ENCODE measurements at places on chromosomes 13 and 19. TPM values are rescaled to one million over a fixed set of nuclear protein-coding genes. Genes with fewer than 3 reads are reported as not detected.

The CRX gene
- not detected for total RNA-seq

The ZNF331 gene
- total RNA-seq = 11.6 TPM

The SERPINE3 gene
- total RNA-seq = not detected

The LMO7 gene
- total RNA-seq = 36.3 TPM

The PLIN4 gene
- 4.1 TPM for total RNA-seq

The GYS1 gene
- total RNA-seq = 34.0 TPM

The MED16 gene
- 25.1 TPM for total RNA-seq

The ERICH4 gene
- total RNA-seq = not detected

The C19orf44 gene
- 5.2 TPM for total RNA-seq

The UQCRFS1 gene
- total RNA-seq = 33.2 TPM

The SIGLECL1 gene
- not detected for total RNA-seq

The RFPL4AL1 gene
- not detected for total RNA-seq

The TMEM38A gene
- total RNA-seq = 4.7 TPM

The GIPR gene
- total RNA-seq = 1.2 TPM

The NDUFA3 gene
- 42.5 TPM for total RNA-seq

The GZMM gene
- total RNA-seq = 2.0 TPM

The HIPK4 gene
- total RNA-seq = not detected

The PABPC3 gene
- 0.04 TPM for total RNA-seq

The FUT1 gene
- total RNA-seq = 3.2 TPM

The PSG1 gene
- not detected for total RNA-seq

The SIX5 gene
- 24.4 TPM for total RNA-seq

The ZNF578 gene
- 0.53 TPM for total RNA-seq

The U2AF1L4 gene
- 22.6 TPM for total RNA-seq

The ZNF625 gene
- total RNA-seq = 11.2 TPM

The IGFLR1 gene
- total RNA-seq = 6.8 TPM

The VSTM1 gene
- total RNA-seq = 1.0 TPM

The ZNF729 gene
- total RNA-seq = 0.21 TPM

The FCER2 gene
- total RNA-seq = 0.34 TPM

The TRPM4 gene
- total RNA-seq = 14.0 TPM

The MYO16 gene
- total RNA-seq = 0.69 TPM

The ZNF99 gene
- not detected for total RNA-seq

The LYPD3 gene
- total RNA-seq = 0.94 TPM

The BEST2 gene
- not detected for total RNA-seq

The KIR3DL1 gene
- not detected for total RNA-seq

The TBXA2R gene
- total RNA-seq = 0.32 TPM

The PINLYP gene
- 0.61 TPM for total RNA-seq

The ICAM5 gene
- 20.3 TPM for total RNA-seq

The CEACAM21 gene
- total RNA-seq = not detected

The GPALPP1 gene
- total RNA-seq = 22.4 TPM

The ZNF699 gene
- total RNA-seq = 20.6 TPM

The HAUS8 gene
- total RNA-seq = 17.9 TPM

The FPR2 gene
- 0.03 TPM for total RNA-seq

The DCLK1 gene
- 1.5 TPM for total RNA-seq

The TPTE2 gene
- not detected for total RNA-seq

The CERS1 gene
- total RNA-seq = 16.5 TPM

The SPACA7 gene
- not detected for total RNA-seq

The C13orf42 gene
- total RNA-seq = not detected

The STOML3 gene
- total RNA-seq = 0.13 TPM

The B9D2 gene
- total RNA-seq = 16.3 TPM

The SLC6A16 gene
- total RNA-seq = 0.11 TPM

The SIGLEC12 gene
- total RNA-seq = not detected

The CD33 gene
- total RNA-seq = 3.1 TPM

The ZFP36 gene
- 8.8 TPM for total RNA-seq

The KLK13 gene
- not detected for total RNA-seq

The TMIGD2 gene
- total RNA-seq = not detected

The ZNF534 gene
- total RNA-seq = not detected

The SHANK1 gene
- total RNA-seq = 0.77 TPM

Measured in A375 (cell line).